ENCODE measurements at places on chromosomes 6 and 20.

DNA sequence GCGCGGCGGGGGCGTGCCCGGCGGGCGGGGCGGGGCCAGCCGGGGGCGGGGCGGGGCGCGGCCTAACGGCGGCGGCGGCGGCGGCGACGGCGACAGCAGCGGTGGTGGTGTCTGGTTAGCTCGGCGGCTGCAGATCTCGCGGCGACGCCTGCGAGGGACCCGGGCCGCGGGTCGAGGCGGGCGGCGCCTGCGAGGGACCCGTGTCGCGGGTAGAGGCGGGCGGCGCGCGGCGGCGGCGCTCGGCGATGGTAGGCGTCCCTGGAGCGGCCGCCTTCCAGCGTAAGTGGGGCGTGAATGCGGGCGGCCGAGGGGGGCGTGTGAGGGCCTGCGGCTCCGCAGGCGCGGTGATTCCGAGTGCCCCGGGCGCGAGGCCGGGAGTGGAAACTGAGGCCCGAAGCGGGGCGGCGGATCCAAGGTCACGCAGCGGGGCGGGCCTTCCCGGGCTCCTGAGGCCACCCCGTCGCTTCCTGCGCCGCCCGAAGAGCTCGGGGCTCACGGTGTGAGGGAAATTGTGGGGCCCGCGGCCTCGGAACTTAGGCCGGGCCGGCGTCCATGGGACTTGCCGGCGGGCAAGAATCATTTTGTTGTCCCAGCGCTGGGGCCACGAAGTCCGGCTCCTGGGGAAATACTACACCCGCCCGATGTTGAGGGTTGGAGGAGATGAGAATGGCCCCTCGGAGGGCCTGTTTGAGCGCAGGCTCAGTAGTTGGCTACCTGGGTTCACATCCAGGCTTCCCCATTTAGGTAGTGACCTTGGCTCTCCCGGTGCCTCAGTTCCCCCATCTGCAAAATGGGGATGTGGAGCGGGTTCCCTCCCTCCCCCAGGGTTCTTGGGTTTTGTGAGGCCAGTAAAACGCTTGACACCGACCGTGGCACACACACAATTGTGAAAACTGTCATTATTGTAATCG, at the start of gene CBFA2T2:
TSS of gene CBFA2T2 (plus strand) at position 74 of the 911 bp plus-strand sequence. CDS start at position 246, 172 bp downstream.
- no peak for DNase-seq

GRCh38 chr6:139860203-139860602, 485.8 kb upstream of the CITED2 start:
- no peak for DNase-seq

DNA sequence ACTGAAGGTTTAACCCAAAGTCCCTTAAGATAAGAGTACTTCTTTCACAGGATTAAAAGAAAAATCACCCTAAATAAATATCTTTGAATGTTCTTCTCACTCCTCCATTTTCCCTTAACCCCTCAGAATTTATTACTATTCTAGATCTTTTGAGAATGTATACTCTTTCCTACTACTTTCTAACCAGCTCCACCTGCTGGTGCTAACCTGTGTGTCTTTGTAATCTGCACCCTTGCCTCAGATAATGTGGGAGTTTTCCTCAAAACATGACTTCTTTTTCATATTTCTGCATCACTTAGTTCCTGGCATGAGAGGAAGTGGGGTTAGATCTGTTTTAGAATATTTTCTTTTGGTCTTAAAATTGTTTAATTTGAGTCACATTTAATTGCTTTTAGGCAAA, 394.2 kb downstream of the BMP2 start:
- DNase-seq = no peak

GRCh38 chr20:34849778-34850177, 22.9 kb downstream of the GGT7 start:
- no peak for DNase-seq

DNA sequence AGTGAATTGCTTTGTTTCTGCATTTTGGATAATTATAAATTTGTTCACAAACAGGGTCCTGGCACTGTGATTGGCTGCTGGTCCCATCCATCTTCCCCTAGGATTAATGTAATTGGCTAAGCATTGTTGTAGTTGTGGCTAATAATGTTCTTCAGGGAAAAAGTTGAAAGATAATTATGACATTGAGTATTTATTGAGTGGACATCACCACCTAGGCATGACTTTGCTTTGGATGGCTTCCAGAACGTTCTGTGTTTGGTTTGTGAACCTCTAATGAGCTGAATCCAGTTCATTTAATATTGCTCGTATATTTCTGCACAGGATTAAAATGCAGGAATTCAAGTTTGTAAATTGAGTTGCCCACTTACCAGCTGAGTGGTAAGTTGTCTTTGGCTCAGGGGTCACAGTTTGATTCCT, 55.1 kb downstream of the ARID1B start:
- DNase-seq = no peak

GRCh38 chr6:134840086-134840867, 109.6 kb downstream of the ALDH8A1 start:
- no peak for DNase-seq

DNA sequence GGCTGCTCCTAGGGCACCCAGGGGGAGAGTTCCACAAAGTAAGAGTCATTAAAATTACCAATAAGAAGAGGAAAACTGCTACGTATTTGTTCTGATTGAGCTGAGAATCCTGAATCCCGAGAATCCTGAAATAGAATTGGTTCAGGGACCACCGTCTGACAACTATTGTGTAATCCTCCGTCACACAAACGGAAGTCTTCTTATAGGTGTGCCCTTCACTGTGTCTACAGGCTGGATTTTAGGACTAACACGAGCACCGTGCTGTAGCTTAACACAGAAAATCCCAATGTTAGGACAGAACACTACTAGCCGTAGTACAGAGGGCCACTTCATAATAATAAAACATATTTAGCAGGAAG, 50.6 kb upstream of the RNF182 start:
- no peak for DNase-seq

GRCh38 chr6:5569491-5569890, 308.2 kb downstream of the FARS2 start:
- no peak for DNase-seq

- no peak for DNase-seq
Measured at GRCh38 chr20:39631557-39631956, 669.4 kb downstream of the DHX35 start.

- no peak for DNase-seq
Measured at GRCh38 chr6:107632381-107633136, 142.6 kb downstream of the SOBP start.

DNA sequence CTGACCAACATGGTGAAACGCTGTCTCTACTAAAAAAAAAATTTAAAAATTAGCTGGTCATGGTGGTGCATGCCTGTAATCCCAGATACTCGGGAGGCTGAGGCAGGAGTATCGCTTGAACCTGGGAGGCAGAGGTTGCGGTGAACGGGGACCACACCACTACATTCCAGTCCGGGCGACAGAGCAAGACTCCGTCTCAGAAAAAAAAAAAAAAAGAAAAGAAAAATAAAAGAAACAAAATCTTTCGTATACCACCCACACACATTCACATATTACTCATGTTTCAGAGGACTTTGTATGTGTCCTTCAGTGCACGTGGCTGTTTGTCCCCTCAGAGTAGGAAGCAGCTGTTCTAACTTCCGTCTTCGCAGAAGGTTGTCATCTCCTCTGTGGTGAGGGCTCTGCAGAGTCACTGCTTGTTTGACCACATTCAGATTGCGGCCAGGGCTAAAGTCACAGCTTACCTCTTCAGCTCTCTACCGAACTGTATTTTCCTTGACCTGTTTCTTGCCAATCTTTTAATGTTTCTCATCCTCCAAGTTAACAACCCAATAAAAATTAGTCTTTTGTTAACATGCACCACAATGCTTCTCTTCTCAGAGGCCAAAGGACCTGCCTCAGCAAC, 36.6 kb upstream of the HIVEP1 start:
- no peak for DNase-seq

DNA sequence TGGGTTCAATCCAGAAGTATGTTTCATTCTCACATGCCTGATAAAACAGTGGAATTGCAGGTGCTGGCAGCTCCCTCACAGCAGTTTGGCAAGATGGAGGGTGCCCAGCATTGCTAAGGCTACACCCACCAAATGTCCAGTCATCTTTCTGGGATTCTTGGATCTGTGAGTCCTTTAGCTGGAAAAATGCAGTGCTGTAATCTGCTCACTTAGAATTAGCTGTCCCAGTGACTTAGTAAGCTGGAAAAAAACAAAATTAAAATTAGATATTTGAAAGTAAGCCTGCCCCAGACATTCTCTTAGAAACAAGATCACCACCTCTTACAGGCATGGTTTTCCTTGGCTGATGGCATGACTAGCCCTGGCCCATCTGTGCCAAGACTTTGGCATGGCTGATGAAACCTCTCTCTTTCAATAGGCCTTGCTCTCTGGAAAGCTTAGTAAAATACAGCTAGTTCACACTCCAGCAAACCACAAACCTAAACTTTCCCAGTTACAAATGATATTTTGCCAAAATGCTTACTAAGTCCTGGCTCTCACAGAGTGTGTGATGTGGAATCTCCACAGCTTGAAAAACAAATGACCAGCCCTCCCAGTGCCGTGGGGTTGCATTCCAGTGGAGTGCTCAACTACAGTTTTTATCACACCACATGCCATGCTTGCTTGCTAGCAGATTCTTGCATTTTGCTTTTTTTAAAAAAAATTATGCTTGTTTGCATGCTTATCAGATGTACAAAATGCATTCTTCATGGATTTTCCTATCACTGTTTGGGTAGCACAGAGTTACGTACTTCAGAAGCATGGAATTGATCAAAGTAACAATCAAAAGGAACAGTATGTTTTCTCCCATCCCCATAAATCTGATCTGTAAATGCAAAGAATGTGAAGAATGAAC, 261.5 kb downstream of the EYA4 start:
- DNase-seq = no peak

DNA sequence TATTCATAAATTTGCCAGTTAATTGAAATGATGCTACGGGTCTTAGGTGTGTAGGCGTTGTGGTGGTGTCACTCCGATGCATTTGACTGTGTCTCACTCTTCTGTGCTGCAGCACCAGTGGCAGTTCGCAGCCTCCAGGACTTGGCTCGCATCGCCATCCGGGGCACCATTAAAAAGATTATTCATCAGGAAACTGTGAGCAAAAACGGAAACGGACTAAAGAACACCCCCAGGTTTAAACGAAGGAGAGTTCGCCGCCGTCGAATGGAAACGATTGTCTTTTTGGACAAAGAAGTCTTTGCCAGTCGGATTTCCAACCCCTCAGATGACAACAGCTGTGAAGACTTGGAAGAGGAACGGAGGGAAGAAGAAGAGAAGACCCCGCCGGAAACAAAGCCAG, 17.6 kb downstream of the PCMTD2 start:
- DNase-seq = no peak

GRCh38 chr20:298776-299391, 1.5 kb downstream of the ZCCHC3 start:
- DNase-seq = no peak

GRCh38 chr6:131954059-131954774, 3.0 kb upstream of the CCN2 start:
- no peak for DNase-seq

DNA sequence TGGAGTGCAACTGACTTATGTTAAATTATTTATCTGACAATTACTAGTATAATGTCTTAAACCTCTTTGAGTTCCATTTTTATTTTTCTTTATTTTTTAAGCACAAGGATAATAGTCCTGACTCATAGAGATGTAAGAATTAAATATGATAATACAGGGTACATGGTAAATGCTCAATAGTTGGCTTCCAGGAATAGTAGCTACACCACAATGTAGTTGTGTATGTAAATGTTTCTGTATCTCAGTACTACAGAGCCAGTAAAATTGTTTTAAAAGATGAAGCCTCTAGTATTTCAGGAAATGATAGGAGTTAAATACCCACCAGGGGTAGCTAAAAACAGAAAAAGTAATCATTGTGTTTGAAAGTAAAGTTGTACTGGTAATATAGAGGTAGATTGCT, 487.4 kb upstream of the IRAK1BP1 start:
- DNase-seq = no peak

- no peak for DNase-seq
Measured at GRCh38 chr20:8094850-8095249, 37.2 kb upstream of the PLCB1 start.

GRCh38 chr6:35993150-35993549, 31.3 kb downstream of the SLC26A8 start:
- DNase-seq = no peak

GRCh38 chr20:6169251-6169650, 46.4 kb upstream of the FERMT1 start:
- no peak for DNase-seq

DNA sequence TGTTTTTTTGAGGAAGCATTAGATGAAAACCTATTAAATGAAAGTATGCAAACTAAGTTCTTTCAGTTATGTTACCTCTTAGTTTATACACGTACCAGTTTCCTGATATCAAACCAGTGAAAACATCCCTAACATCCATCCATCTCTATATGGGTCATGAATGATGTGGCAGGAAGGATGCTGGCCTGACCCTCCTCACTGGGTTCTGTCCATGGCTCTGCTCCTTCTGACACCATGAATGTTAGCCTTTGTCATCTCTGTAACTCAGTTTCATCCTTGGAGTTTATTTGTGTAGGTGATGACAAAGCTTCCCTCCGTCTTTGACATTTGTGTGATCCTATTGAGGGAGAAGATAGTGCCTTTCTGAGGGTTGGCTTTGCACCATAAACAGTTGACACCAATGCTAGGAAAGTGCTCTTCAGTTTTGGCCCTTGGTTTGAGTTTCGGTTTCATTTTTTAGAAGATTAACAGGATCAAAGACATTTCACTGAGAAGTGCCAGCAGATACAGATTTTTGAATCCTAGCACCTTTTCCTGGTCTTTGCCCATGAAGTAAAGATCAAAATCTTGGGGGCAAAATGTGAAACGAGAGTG, 72.0 kb upstream of the SCGN start:
- DNase-seq = no peak

- DNase-seq = no peak
Measured at GRCh38 chr6:127131275-127131674, 12.8 kb downstream of the RSPO3 start.

- DNase-seq = no peak
Measured at GRCh38 chr6:12103158-12103557, 91.0 kb downstream of the HIVEP1 start.

DNA sequence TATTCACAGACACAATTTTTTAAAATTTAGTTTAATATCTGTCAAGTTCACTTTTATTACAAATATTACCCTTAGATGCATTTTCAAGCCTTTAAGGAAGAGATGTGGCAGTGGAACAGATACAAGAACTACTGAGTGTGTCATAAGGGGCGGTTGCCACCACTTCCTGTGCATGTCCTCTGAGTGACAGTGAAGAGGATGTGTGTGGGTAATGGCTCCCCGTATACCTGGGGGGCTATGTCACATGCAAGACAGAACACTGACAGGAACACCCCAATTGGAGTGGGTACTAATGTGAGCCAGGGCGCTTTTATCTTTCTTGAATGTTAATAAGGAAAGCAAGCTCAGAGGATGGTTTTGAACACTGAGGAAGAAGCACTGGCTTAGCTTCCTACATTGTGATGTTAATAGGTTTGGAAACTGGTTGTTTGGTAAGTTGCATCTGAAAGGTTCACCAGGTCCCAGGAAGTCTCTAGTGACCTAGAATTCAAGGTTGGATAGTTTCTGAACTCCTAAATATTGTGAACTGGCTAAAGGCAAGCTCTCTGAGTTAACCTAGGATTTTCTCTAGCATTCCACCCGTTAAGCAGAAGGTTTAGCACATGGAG, 83.4 kb upstream of the ASF1A start:
- peak; percentile 8 for DNase-seq

GRCh38 chr20:13455713-13456112, 183.0 kb downstream of the TASP1 start:
- no peak for DNase-seq
